ENCODE measurements at places on chromosomes 7 and 10.

DNA sequence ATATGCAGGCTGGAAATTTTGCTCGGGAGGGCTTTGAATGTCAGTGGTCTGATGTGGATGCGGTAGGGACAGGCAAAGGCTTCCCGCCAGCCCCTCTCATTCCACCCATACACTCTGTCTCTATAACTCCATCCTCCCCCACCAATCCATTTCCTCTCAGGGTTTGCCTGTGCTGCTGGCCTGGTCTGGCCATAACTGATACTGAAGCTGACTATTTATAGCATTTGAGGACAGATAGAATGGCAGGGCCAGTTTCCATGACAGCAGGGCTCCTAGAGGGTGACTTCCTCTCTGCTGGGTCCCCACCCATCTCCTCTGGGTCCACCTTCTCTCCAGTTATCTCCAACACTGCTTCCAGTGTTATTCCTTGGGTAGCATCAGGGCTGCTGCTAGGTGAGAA, 6.6 kb upstream of the PDLIM1 start:
- DNase-seq: no peak

DNA sequence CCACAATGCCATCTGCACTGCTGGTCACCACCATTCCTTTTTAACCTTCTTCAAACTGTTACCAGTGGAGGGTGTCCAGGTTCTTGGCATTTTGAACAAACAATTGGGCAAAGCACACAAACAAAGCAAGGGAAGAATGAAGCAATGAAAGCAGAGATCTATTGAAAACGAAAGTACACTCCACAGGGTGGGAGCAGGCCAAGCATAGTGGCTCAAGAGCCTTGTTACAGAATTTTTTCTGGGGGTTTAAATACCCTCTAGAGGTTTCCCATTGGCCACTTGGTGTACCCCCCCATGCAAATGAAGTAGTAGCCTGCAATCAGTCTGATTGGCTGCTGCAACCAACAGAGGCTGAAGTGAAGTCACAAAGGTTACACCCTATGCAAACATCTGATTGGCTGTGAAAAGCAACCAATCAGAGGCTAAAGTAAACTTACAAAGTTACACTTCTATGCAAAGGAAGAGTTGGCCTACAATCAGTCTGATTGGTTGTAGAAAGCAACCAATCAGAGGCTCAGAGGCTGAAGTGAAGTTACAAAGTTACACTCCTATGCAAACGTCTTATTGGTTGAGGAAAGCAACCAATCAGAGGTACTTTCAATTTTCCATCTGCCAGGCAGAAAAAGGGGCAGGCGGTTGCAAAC, 103.2 kb upstream of the WAC start:
- no peak for DNase-seq

- no peak for DNase-seq
Measured at GRCh38 chr7:44143646-44144250, 2.6 kb upstream of the MYL7 start.

GRCh38 chr7:66265566-66265965, 60.4 kb downstream of the TPST1 start:
- no peak for DNase-seq

All from DMS153 (cell line).